ENCODE measurements at places on chromosomes 7 and 10. TPM values are rescaled to one million over a fixed set of nuclear protein-coding genes. Genes with fewer than 3 reads are reported as not detected.

DNA sequence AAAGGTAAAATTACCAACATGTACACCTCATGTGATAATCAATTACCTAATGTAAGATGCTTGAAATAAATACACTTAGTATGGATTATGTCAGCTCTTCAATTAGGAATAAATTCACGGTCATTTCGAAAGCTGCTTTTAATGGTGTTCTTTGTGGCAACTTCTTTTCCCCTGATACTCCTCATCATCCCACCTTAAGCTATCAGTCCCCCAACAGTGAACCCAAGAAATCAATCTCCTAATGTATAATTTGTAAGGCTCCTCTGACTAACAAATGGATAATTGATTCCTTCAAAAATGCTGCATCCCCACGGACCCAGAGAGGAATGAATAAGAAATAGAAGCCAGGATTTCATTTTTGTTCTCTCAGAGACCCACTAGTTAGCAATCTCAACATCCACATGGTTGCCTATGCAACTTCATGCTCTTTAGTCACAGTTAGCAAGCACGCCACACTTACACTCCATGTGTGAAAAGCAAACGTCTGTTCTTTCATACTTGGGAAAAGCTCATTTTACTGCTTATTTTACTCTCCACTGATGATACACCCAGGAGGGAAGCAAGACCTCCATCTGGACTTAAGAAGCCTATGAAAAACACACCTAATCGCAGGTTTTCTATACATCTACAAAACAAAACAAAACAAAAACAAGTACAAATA, 70.1 kb downstream of the VPS41 start:
- H3K36me3 ChIP-seq: no peaks in the 10 kb centered on the region
- H3K4me3 ChIP-seq: no peak overlapping the region

DNA sequence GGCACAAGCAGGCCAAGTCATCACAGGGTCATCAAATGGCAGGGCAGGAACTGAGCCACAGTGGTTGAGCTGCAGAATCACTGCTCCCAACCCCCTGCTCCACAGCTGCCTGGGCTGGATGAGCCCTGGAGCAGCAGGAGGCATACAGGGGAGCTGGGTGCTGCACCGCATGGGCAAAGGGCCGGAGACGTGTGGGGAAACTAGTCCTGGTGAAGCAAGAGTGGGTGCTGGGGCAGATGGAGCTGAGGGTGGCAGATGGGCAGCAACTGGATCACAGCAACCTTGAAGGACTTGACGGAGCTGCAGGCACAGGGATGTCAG, 16.0 kb upstream of the VOPP1 start:
- DNase-seq: no peak
- H3K36me3 ChIP-seq: no peaks in the 10 kb centered on the region
- no peak overlapping the region for H3K4me3 ChIP-seq
- H3K4me1 ChIP-seq: peaks cover 6% of the 10 kb centered on the region
- H3K27ac ChIP-seq: no peak overlapping the region
- H3K27me3 ChIP-seq: no peaks in the 10 kb centered on the region

DNA sequence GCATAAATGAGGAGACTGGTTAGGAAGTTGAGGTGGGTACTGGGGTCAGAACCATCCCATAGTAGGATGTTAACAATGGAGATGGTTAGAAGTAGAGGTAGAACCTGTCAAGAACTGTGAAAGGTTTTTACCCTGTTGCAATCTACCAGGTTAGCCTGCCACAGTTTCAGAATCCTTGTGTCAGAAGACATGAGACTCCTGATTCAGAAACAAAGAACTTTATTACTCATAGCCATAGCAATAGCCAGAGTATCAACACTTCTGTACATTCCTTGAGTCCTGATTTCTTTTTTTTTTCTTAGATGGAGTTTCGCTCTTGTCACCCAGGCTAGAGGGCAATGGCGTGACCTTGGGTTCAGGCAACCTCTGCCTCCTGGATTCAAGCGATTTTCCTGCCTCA, 200.9 kb downstream of the GRM3 start:
- H3K36me3 ChIP-seq: no peaks in the 10 kb centered on the region
- H3K27ac ChIP-seq: no peak overlapping the region
- H3K27me3 ChIP-seq: no peaks in the 10 kb centered on the region
- no peak for DNase-seq

DNA sequence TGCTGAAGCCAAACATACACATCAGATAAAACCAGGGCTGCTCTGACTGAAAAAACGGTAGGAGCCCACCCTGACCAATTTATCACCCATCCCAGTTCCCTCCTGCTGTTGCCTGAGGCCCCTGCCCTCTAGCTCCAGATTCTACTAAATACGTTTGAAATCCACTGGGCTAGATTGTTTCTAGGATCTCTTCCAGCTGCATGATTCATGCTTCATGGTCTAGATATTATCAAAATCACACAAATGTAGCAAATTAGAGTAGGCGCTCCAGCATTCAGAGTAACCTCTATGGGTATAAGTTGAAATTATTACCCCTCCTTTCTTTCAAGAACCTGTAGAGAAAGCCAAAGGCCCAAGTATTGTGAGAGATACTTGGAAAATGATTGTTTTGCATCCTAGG, 151.2 kb upstream of the FAM13C start:
- H3K36me3 ChIP-seq: no peaks in the 10 kb centered on the region
- DNase-seq: no peak
- H3K27ac ChIP-seq: no peak overlapping the region
- no peaks in the 10 kb centered on the region for H3K4me1 ChIP-seq
- H3K4me3 ChIP-seq: no peak overlapping the region

Gene OPN1SW
- total RNA-seq: not detected

Gene FAM25A
- not detected for total RNA-seq

Gene CUZD1
- total RNA-seq: 0.29 TPM

Gene FZD1
- 0.80 TPM for total RNA-seq
